ENCODE measurements at places on chromosomes 2 and 18. TPM values are rescaled to one million over a fixed set of nuclear protein-coding genes. Genes with fewer than 3 reads are reported as not detected.

GRCh38 chr2:215949991-215950404, 63.4 kb downstream of the MREG start:
- no peak for DNase-seq

- no peak for DNase-seq
Measured at GRCh38 chr2:65671670-65672242, 239.4 kb upstream of the SPRED2 start.

- no peak for DNase-seq
Measured at GRCh38 chr2:30255466-30256408, 24.4 kb downstream of the LBH start.

DNA sequence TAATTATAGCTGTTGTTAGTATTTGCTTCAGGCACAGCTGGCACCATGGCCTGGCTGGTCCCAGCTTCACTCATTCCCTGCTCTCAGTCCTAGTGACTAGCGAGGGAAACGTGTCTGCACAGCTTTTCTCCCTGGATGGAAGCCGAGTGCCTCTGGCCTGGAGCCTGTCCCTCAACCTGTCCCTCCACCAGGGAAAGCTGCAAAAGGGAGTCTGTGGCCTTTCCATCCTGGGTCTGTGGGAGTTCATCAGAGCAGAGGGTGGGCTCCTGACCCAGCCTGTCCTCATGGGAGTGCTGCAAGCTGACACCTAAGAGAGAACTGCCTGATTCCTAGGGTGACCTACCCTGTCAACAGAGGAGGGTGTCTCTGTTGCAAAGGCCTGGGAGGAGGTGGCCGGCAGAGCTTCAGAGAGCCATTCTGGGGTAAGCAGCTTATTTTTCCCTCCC, 118.3 kb downstream of the CAPN13 start:
- no peak for DNase-seq

- DNase-seq, result no peak
Measured at GRCh38 chr18:75257605-75258004, 47.0 kb downstream of the TSHZ1 start.

GRCh38 chr2:37767046-37767445, 95.6 kb upstream of the CDC42EP3 start:
- no peak for DNase-seq

- DNase-seq, result no peak
Measured at GRCh38 chr2:99697811-99698568, 208.2 kb upstream of the REV1 start.

- peak; percentile 80 for DNase-seq
Measured at GRCh38 chr2:70861777-70862625, 26.4 kb upstream of the CD207 start.

GRCh38 chr18:46374850-46375249, 270.7 kb downstream of the HAUS1 start:
- DNase-seq, result no peak

DNA sequence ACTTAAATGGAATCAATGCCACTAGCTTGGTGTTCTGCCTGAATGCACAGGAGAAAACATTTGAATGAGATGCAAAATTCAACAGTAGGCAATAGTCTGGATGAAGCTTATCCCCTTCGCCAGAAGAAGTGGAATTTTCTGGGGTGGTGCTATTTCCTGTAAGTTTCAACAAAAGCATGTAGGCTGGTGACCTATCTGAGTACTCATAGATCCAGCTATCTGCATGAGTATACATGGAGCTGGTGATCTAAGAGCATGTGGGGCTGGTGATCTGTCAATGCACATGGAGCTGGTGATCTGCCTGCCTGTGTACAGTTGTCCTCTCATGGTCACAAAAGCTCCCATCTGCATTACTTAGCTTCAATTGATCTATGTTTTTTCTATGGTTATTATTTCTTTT, 71.2 kb downstream of the SLC9A4 start:
- no peak for DNase-seq

DNA sequence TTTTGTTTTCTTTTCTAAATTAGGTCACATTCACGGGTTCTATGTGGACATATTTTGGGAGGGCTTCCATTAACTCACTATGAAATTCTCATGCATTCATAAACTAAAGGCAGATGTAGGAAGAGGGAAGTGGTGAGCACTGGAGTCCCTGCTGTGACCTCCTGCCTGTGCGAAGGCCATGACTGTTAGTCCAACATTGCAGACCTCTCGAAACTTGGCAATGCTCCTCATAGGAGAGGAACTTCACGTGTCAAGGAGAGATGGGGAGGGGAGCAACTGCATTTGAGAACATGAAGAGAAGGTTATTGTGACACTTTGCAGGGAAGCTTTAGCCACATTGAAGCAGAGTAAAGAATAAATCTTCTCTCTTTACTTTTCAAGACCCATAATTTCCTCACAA, 126.4 kb upstream of the HNMT start:
- DNase-seq, result no peak

The DNAJC10 gene
- 64.8 TPM for total RNA-seq

The NFATC1 gene
- 5.5 TPM for total RNA-seq

The WDCP gene
- total RNA-seq, result 10.8 TPM

All from dorsolateral prefrontal cortex (tissue), 122 donors.